ENCODE measurements at places on chromosomes 13 and 19. TPM values are rescaled to one million over a fixed set of nuclear protein-coding genes. Genes with fewer than 3 reads are reported as not detected.

DNA sequence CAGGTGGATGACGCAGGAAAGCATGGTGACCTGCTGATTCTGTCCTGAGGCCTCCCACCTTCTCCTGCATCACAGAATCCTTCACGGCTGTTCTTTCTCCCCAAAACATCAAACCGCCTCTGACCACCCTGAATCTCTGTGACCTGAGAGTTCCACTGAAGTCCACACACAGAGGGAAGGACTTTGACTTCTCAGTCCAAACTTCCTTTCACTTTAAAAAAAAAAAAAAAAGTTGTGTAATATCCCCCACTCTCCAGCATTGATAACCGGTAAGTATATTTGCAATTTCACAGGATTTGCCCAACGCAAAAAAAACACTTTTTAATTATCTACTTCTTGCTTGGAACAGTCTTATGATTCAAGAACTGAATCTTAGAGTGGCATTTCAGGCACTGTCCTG, 259.5 kb upstream of the IRS2 start:
- no peak overlapping the region for H3K4me3 ChIP-seq
- no peaks in the 10 kb centered on the region for H3K27me3 ChIP-seq
- no peaks in the 10 kb centered on the region for H3K4me1 ChIP-seq
- H3K36me3 ChIP-seq: no peaks in the 10 kb centered on the region
- DNase-seq: no peak
- H3K27ac ChIP-seq: no peak overlapping the region

DNA sequence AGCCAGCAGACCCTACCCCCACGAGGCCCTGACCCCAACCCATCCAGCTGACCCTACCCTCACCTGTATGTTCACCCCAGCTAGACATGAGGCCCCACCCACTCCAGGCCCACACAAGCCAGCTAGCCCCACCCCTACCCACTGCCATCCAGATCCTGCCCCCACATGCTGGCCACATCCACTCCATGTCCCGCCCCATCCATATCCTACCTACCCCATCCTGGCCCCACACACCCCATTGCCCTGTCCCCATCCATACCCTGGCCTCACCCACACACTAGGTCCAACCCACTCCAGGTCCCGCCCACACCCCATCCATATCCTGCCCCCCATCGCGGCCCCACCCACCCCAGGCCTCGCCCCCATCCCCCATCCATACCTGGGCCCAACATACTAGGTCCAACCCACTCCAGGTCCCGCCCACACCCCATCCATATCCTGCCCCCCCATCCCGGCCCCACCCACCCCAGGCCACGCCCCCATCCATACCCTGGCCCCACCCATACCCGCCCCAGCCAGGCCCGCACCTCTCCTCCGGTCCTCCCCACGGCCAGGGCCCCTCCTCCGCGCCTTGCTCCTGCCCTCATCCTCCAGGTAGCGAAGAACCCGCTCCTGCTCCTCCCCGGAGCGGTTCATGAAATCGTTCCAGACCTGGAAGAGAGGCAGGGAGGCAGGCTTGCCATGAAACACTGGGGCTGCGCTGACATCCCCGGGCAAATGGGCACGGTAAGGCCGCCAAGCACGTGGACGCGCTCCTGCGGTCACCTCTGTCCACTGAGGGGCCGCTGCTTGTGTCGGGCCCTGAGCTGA, 7.2 kb downstream of the RNU6-9 start:
- no peak for DNase-seq
- no peak overlapping the region for H3K4me3 ChIP-seq
- H3K4me1 ChIP-seq: no peaks in the 10 kb centered on the region
- no peaks in the 10 kb centered on the region for H3K36me3 ChIP-seq
- no peak overlapping the region for H3K27ac ChIP-seq

- no peaks in the 10 kb centered on the region for H3K27me3 ChIP-seq
- no peaks in the 10 kb centered on the region for H3K4me1 ChIP-seq
- no peak overlapping the region for H3K4me3 ChIP-seq
- DNase-seq: no peak
- H3K36me3 ChIP-seq: no peaks in the 10 kb centered on the region
Observed at GRCh38 chr13:38440666-38441065, 91.0 kb downstream of the UFM1 start.

DNA sequence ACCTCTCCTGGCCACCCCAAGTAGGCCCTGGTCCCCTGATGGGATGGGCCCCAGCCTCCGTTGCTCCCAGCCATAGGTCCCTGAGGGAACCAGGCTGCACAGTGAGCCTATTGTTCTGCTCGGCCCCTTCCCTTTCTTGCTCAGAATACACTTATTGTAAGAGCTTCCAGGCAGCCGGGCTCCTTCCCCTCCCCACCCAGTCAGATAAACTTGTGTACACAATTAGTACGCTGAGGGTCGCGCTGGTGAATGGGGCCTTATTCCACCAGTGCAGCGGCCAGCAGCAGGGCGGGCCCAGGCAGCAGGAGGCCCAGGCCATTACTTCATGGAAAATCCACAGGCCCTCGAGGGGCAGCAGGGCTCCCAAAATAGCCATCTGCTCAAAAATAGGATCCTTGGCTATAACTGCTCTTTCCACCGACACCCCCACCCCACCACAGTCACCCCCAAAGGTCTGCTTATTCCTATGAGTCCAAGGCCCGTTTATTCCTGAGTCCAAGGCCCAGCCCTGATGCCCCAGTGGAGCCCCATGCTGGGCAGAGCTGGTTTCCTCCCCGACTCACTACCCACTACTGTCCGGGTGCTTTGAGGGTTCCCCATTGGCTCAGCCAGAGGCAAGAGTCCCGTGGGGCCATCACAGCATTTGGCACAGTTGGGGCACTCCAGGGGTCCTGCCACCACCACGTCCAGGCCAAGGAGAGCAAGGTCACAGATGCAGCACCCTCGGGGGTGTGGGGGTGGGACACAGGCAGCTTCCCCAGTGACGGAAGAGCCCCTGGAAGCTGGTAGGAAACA, 22.1 kb downstream of the CAPN12 start:
- H3K4me1 ChIP-seq: peaks cover 90% of the 10 kb centered on the region
- H3K36me3 ChIP-seq: peaks cover 81% of the 10 kb centered on the region
- H3K4me3 ChIP-seq: no peak overlapping the region

The KCNJ14 gene
- 2.9 TPM for total RNA-seq

- H3K27ac ChIP-seq: no peak overlapping the region
- no peaks in the 10 kb centered on the region for H3K36me3 ChIP-seq
- H3K4me1 ChIP-seq: no peaks in the 10 kb centered on the region
- no peak for DNase-seq
- no peak overlapping the region for H3K4me3 ChIP-seq
Observed at GRCh38 chr19:1460033-1460995, 10.4 kb downstream of the APC2 start.

DNA sequence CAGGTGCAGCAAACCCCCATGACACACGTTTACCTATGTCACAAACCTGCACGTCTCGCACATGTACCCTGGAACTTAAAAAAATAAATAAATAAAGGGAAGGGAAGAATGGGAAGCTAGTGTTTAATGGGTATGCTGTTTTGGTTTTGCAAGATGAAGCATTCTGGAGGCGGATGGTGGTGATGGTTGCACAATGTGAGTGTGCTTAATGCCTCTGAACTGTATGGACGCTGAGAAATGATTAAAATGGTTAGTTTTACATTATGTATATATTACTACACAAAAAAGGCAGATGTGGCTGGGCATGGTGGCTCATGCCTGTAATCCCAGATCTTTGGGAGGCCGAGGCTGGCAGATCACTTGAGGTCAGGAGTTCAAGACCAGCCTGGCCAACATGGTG, 17.8 kb downstream of the NFILZ start:
- no peak overlapping the region for H3K27ac ChIP-seq
- H3K36me3 ChIP-seq: no peaks in the 10 kb centered on the region
- no peaks in the 10 kb centered on the region for H3K4me1 ChIP-seq
- no peak for DNase-seq
- no peaks in the 10 kb centered on the region for H3K27me3 ChIP-seq
- H3K4me3 ChIP-seq: no peak overlapping the region

DNA sequence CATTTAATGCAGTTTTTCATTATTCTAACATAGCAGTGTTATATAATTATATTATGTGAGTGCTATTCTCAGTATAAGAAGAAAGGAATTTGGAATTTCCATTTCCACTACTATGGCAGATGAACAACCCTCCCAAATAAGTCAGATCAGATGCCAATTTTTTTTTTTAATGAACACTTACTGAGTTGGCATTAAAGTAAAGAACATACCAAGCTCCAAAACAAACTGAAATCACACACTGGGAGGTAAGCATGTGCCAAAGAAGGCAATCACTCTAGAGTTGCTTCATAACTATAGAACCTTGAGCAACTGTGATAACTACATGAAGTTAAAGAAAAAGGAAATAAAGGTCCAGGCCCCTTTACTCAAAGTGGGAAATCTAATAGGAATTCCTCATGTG, 90.3 kb downstream of the RNF17 start:
- peaks cover 2% of the 10 kb centered on the region for H3K27me3 ChIP-seq
- H3K36me3 ChIP-seq: no peaks in the 10 kb centered on the region
- no peaks in the 10 kb centered on the region for H3K4me1 ChIP-seq
- H3K27ac ChIP-seq: no peak overlapping the region

The IGFL2 gene
- total RNA-seq: not detected

- peaks cover 5% of the 10 kb centered on the region for H3K4me1 ChIP-seq
- no peak for DNase-seq
- H3K36me3 ChIP-seq: no peaks in the 10 kb centered on the region
- H3K27me3 ChIP-seq: no peaks in the 10 kb centered on the region
- no peak overlapping the region for H3K4me3 ChIP-seq
- H3K27ac ChIP-seq: no peak overlapping the region
Observed at GRCh38 chr19:6070207-6070681, 40.1 kb downstream of the RFX2 start.

The LILRA5 gene
- not detected for total RNA-seq

DNA sequence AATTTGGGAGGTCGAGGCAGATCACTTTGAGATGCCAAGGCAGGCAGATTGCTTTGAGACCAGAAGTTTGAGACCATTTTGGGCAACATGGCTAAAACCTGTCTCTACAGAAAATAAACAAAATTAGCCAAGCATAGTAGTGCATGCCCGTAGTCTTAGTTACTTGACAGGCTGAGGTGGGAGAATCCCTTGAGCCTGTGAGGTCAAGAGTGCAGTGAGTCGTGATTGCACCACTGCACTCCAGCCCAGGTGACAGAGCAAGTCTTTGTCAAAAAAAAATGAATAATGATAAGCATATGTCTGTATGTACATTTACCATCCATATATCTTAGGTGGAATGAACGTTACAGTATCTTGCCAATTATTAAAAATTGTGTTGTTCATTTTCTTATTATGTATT, 2447.7 kb downstream of the PCDH9 start:
- no peak overlapping the region for H3K4me3 ChIP-seq
- H3K4me1 ChIP-seq: no peaks in the 10 kb centered on the region
- H3K36me3 ChIP-seq: no peaks in the 10 kb centered on the region
- no peaks in the 10 kb centered on the region for H3K27me3 ChIP-seq
- H3K27ac ChIP-seq: no peak overlapping the region

- DNase-seq: no peak
- no peaks in the 10 kb centered on the region for H3K27me3 ChIP-seq
- no peaks in the 10 kb centered on the region for H3K36me3 ChIP-seq
- H3K4me3 ChIP-seq: no peak overlapping the region
- H3K27ac ChIP-seq: no peak overlapping the region
Observed at GRCh38 chr13:110925023-110925612, 10.2 kb upstream of the ANKRD10 start.

The ADGRE3 gene
- not detected for total RNA-seq

The KLK14 gene
- total RNA-seq: not detected

The CLEC4M gene
- not detected for total RNA-seq

DNA sequence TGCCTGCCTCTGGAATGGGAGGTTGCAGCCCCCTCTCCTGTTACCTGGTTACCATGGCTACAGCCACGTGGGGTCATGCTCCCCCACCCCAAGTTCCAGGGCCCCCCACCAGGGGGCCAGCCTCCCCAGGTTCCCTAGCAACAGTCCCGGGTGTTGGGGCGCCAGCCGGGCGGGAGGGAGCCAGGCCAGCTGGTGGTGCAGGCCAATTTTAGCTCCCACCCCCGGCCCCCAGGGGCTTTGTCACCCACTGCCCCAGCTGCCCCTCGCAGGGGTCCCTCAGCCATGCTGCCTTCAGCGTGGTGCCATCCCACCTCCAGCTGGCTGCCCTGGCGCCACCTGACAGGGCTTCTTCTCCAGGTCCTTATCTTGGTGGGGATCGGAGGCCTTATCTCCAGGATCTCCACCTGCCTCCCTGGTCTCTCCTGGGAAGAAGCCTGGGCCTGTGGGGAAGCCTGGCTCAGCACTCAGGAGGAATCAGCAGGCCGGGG, 3.0 kb downstream of the MARK4 start:
- no peak overlapping the region for H3K27ac ChIP-seq
- no peaks in the 10 kb centered on the region for H3K4me1 ChIP-seq
- H3K36me3 ChIP-seq: no peaks in the 10 kb centered on the region
- no peak for DNase-seq
- no peaks in the 10 kb centered on the region for H3K27me3 ChIP-seq

The UBAC2 gene
- 40.8 TPM for total RNA-seq
